Smooth muscle cell of the brain vasculature (primary cell): ENCODE measurements at places on chromosomes 16 and 17.

DNA sequence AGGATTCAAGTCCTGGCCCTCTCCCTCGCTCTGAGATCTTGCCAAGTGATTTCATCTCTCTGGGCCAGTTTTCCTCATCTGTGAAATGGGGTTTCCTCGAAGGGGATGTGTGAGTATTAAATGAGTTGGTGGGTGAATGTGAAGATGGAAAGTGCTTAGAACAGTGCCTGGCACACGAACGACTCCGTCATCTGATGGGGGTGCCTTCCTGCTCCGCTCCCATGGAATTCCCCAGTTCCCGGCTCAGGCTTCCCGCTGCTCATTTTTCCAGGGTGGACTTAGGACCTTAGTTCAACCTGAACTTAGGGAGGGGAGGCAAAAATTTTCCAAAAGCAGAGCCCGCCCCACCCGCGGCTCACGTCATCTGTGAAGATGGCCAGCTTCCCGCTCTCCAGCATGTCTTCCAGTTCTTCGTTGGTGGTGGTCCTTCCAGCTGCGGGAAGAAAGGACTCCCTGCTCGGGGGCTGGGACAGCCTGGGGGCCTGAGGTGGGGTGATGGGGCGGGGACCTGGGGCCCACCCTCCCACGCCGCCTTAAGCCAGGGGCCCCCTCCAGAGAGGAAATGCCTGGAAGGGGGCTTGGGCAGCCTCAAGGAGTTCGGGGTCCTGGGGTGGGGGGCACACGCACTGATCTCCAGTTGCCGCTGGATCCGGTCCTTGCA lies 11.4 kb downstream of the HSD3B7 start:
- DNase-seq, result no peak

GRCh38 chr17:55144518-55144917 lies 120.2 kb upstream of the HLF start:
- DNase-seq, result no peak

GRCh38 chr17:40167685-40168261 lies 9.5 kb upstream of the RAPGEFL1 start:
- DNase-seq, result no peak

DNA sequence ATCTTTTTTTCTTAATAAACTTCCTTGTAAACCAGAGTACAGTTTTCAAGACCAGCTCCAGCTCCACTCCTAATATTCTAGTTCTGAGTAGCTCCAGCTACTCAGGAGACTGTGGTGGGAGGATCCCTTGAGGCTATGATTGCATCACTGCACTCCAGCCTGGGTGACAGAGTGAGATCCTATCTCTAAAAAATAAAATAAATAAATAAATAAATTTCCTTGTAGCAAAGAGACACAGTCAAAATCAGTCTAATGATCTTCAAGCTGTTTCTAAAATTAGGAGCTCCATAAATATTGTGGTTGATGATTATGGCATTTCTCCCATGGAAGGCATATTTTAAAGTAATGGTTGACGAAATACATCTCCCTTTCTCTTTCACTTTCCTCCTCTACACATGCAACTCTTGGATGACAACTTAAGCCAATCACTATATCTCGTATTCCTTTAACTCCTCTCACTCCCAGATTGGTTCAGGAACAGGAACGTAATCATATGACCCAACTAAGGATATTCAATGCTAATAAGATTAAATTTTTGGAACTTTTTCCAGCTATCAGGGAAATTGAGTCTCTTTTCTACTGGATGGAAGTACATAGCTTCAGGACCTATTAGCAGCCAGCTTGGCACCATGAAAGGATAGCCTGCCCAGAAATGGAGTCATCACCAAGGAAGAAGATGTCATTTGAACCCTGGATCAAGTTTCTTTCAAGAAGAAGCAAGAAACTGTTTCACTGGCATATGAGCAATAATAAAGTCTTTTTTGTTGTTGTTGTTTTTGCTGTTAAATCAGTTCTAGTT lies 42.1 kb upstream of the TAOK1 start:
- no peak for DNase-seq

- DNase-seq, result no peak
These were observed 113.3 kb downstream of the IRF8 start for GRCh38 chr16:86012221-86012620.

GRCh38 chr17:69858460-69858859 lies 216.6 kb upstream of the KCNJ16 start:
- no peak for DNase-seq

- DNase-seq, result no peak
These were observed 70.4 kb downstream of the IL21R start for GRCh38 chr16:27472091-27473020.

GRCh38 chr16:84177741-84178073 lies 9.2 kb downstream of the TAF1C start:
- DNase-seq, result no peak

DNA sequence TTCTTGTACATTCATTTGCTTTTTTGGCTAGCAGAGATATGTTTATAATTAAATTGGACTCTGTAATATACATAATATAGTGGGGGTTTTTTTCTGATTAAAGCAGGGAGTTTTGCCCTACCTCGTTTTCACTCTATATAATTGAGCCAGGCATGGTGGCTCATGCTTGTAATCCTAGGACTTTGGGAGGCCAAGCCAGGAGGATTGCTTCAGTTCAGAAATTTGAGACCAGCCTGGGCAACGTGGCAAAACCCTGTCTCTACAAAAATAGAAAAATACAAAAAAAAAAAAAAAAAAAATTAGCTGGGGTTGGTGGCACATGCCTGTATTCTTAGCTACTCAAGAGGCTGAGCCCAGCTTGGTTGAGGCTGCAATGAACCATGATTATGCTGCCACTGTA lies 42.2 kb downstream of the PAFAH1B1 start:
- no peak for DNase-seq

DNA sequence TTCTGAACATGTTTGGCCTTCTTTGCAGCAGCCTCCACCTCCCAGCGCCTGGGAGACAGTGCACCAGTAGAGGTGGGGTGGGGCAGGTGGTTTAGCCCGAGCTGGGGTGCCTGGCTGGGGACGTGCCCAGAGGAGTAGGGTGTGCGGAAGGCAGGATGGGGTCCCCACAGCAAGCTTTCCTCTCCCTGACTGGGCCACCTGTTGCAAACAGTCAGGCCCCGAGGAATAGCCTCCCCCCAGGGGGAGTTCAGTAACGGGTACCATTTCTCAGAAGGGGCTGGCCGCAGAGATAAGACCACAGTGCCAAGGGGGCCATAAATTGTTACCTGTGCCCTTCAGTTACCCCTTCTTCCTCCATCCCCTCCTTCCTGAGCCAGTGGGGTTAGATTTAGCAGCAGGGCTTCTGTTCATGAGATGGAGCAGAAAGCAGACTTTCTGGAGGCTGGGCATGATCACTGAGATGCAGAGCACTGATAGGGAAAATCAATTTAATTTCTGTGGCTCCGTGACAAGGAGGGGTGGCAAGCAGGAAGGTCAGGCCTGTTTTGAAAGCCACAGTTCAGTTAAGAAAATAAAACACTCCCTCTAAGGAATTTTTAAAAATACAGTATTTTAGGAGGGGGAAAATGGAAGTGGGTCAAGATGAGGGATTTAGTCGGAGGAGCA lies 181.9 kb downstream of the MSI2 start:
- no peak for DNase-seq

- no peak for DNase-seq
These were observed 1.2 kb upstream of the C17orf113 start for GRCh38 chr17:42051645-42052044.

DNA sequence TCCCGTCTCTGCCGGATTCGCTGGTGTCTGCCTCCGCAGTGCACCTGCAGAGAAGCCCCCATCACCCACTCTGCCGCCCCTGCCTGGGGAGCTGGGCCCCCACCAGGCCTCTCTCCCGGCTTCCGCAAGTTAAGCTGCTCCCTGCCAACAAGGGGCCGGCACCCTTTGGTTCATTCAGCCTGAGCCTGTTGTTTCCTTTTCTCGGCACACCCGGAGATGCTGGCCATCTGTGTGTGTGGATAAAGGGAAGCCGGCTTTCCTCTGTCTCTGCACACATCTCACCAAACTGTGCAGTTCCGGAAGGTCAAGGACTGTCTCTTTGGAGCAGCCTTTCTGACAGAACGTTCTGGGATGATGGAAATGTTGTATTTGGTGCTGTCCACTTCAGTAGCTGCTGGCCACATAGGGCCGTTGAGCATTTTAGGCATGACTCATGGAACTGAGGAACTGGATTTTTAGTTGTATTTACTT lies 6.8 kb downstream of the MAPK8IP3 start:
- no peak for DNase-seq

DNA sequence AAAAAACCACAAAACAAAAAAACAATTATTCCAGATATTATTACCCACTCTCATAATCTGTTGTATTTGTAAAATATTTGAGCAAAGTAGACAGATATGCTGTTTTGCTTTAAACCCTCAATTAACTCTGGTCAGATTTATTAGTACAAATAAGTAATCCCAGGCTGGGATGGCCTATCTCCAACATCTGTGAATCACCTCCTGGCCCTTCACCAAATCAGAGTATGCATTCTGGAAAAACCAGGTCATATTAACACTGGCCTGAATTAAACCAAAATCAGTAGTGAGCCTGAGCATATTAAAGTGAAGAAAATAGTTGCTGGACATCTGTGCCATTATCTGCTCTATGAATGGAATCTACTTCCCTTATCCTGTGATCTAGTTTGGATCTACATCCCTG lies 41.0 kb downstream of the STAT3 start:
- no peak for DNase-seq

DNA sequence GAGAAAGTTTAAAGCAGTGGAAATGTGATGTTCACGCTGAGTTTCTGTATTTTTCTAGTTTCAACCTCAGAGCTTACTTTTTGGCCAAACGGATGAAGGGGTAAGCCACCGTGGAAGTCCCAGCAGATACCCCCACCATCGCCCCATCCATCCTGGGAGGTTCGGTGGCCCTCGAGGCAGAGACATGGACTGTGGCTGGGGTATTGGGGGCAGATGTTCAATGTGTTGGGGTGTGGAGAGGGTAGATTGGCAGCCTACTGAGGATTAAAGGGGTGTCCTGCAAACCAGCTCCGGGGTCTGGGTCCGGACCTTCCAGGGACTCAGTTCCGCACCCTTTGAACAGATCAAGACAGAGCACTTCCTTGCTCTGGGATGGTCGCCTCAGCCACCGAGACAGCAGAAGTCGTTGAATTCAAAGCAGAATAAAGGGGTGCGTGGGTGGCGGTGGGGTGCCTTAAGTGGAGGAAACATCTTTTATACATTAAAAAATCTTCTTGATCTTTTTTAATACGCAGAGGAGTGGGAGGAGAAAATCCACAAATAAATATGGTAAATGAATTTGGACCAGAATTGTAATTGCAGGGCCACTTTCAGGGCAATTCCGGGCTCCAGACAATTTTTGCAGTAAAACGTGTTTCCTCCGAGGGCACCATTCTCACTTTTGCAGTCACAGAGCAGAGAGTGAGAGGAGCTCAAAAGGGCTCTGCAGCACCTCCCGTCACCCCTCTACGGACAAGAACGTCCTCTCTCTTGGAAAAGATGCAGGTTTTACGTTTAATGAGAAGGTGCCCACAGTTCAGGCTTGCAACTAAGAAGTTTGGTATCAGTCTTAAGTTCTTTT lies 8.2 kb upstream of the CBX8 start:
- no peak for DNase-seq

GRCh38 chr16:14337303-14338191 lies 266.4 kb downstream of the MRTFB start:
- DNase-seq, result no peak

- no peak for DNase-seq
These were observed 150.1 kb downstream of the RBFOX1 start for GRCh38 chr16:7482596-7483290.

DNA sequence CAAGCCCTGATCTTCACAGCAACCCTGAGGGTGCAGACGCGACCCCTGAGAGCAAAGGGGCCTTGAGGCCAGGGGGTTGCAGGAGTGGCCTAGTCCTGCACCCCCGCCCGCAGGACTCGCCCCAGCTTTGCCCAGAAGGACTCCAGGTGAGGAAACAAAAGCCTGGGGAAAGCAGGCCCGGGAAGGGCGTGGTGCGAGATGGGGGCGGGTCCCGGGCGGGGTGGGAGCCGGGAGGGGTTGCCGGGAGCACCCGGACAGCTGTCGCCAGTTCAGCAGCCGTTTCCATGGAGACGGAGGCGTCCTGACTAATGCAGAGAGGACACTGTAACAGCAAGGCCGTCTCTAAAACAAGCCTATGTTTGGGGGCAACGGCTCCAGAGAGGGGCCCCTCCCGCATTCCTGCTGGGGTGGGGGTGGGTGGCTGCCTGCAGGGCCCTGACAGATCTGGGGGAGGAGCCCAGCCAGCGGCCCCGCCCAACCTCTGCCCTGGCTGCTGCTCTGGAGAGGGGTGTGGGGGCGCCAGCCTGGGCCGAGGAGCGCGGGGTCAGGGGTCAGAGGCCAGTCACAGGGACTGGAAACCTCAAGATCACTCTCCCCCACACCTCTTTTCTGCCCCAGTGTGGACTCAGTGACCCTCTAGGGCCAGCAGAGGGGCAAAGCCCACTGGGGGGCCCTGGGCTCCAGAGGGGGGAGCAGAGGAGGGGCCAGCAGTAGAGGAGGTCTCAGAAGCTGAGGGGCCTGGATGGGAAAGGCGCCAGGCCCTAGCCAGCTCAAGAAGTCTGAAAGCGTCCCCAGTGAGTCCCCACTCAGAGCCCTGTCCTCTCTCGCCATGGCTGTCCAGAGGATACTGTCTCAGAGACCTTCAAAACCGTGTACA lies 3.1 kb upstream of the TPPP3 start:
- no peak for DNase-seq

- no peak for DNase-seq
These were observed 530.9 kb downstream of the MAF start for GRCh38 chr16:79069633-79070032.

GRCh38 chr16:1427473-1428461 lies 3.1 kb upstream of the PERCC1 start:
- DNase-seq, result no peak

- DNase-seq, result no peak
These were observed 25.8 kb downstream of the GNPTG start for GRCh38 chr16:1377406-1378010.

- DNase-seq, result peak; percentile 54
These were observed 76.3 kb downstream of the USP31 start for GRCh38 chr16:23072769-23073549.

- no peak for DNase-seq
These were observed 1.6 kb upstream of the IRF8 start for GRCh38 chr16:85897382-85897781.

- DNase-seq, result no peak
These were observed 24.0 kb upstream of the SREBF1 start for GRCh38 chr17:17860766-17861107.

GRCh38 chr17:40612599-40613244 lies 34.9 kb downstream of the SMARCE1 start:
- no peak for DNase-seq

- no peak for DNase-seq
These were observed 230.1 kb upstream of the CCL2 start for GRCh38 chr17:34024806-34025551.

DNA sequence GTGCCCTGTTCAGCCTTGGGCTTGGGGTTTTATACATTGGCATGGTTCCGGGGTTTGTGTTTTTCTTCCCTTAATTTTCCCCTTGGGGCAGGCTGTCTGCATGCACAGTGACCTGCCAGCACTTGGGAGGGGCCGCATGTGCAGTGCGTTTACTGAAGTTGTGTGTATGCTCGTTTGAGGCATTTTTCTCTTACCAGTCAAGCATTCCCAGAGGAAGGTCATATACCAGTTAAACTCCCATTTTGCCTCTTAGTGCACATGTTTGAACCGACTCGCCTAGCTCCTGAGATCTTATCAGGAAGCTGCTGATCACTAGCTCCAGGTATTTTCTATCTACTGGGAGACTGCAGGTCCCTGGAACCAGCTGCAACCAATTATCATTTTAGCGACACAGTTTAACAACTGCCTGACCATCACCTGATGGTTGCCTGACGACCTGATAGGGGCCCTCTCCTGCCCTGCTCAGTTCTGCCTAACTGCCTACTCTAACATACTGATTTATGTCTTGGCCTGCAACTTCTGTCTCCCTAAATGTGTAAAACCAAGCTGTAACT lies 51.4 kb downstream of the MFSD11 start:
- DNase-seq, result no peak

GRCh38 chr17:43338886-43339516 lies 59.8 kb upstream of the ARL4D start:
- DNase-seq, result no peak
